ENCODE measurements at places on chromosomes 2 and 18. TPM values are rescaled to one million over a fixed set of nuclear protein-coding genes. Genes with fewer than 3 reads are reported as not detected.

- no peaks in the 10 kb centered on the region for H3K36me3 ChIP-seq
- H3K4me1 ChIP-seq: no peaks in the 10 kb centered on the region
- H3K4me3 ChIP-seq: no peak overlapping the region
- H3K27ac ChIP-seq: no peak overlapping the region
- no peaks in the 10 kb centered on the region for H3K27me3 ChIP-seq
- no peak for DNase-seq
These were observed 444.1 kb downstream of the XIRP2 start for GRCh38 chr2:167332358-167332757.

- H3K27me3 ChIP-seq: no peaks in the 10 kb centered on the region
- H3K4me3 ChIP-seq: no peak overlapping the region
- no peak overlapping the region for H3K27ac ChIP-seq
These were observed 78.4 kb downstream of the SEPTIN10 start for GRCh38 chr2:109535217-109535946.

- peak overlapping the region; percentile 43 for H3K27ac ChIP-seq
- H3K4me3 ChIP-seq: no peak overlapping the region
- H3K4me1 ChIP-seq: peaks cover 41% of the 10 kb centered on the region
- DNase-seq: no peak
These were observed 44.8 kb upstream of the EHBP1 start for GRCh38 chr2:62660582-62661262.

ZEB2 gene
- total RNA-seq: 220 TPM

DNA sequence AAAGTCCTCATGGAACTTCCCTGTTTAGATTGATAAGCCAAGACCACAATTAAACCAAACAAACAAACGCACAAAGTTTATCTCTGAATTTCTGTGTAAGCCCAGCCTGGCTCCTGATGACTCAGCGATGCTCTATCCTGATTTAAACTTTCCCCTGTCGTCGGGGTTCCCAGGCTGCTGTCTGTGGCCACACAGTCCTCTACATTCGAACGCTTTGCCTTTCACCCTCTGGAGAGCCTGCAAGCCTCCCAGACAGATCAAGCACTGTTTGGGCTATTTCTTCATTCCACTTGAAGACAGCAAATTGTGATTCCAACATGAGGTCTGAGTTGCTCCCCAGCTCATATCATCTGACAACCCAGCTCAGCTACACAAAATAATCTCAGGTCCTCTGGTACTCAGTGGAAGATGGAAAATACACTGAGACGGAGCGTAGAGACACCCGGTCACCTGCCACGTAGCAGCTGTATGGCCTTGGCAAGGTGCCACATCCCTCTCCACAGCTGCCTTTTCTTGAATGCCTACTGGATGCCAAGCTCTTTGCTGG lies 51.2 kb downstream of the CYRIA start:
- H3K4me3 ChIP-seq: no peak overlapping the region
- H3K27me3 ChIP-seq: no peaks in the 10 kb centered on the region
- H3K4me1 ChIP-seq: peaks cover 47% of the 10 kb centered on the region
- peaks cover 16% of the 10 kb centered on the region for H3K36me3 ChIP-seq
- H3K27ac ChIP-seq: peak overlapping the region; percentile 13

DNA sequence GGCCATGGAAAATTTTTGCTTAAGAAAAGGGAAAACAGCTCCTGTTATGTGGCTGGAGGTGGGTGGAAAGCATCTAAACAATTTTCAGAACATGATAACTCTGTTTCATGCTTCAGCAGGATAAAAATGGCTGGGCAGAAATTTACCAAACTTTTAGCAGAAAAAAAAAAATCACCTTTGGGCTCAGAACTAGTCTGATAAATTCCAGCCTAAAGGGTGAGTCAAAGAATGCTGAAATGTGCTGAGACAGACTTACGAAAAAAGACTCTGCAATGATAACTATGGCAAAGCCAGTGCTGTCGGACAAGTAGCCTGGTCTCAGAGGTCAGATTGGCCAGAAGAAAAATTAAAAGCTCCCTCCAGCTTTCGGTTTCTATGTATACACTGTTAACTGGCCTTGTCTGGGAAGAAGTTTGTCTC lies 123.6 kb downstream of the LRATD1 start:
- H3K27me3 ChIP-seq: no peaks in the 10 kb centered on the region
- H3K4me1 ChIP-seq: no peaks in the 10 kb centered on the region
- no peak for DNase-seq
- no peak overlapping the region for H3K4me3 ChIP-seq
- H3K36me3 ChIP-seq: no peaks in the 10 kb centered on the region

GRCh38 chr2:178477443-178478129 lies 814 bp downstream of the FKBP7 start:
- H3K4me1 ChIP-seq: peaks cover 32% of the 10 kb centered on the region
- no peaks in the 10 kb centered on the region for H3K27me3 ChIP-seq
- H3K4me3 ChIP-seq: peak overlapping the region; percentile 60
- no peaks in the 10 kb centered on the region for H3K36me3 ChIP-seq
- H3K27ac ChIP-seq: peak overlapping the region; percentile 96

All from lower lobe of right lung (tissue), 2 donors.